ENCODE measurements at places on chromosomes 5 and 9.

- DNase-seq: no peak
Observed at GRCh38 chr5:126988021-126988569, 42.3 kb downstream of the MARCHF3 start.

DNA sequence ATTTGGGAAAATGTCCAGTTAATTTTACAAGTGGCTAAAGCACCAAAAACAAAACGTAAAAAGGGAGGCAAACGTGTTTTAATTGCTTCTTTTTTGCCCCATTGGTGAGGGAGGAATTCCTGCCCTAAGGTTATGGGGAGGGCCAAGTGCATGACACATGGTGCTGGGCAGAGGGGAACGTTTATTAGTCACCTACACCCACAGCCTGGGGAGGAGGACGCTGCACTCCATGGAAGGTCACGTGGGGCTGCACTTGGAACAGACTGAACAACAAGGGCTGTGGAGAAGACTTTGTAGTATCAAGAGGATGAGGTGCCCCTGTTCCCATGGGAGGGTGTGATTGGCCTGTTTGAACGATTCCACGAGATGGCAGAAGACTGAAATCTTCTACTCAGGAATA, 13.7 kb upstream of the ADAMTS16 start:
- DNase-seq: no peak

DNA sequence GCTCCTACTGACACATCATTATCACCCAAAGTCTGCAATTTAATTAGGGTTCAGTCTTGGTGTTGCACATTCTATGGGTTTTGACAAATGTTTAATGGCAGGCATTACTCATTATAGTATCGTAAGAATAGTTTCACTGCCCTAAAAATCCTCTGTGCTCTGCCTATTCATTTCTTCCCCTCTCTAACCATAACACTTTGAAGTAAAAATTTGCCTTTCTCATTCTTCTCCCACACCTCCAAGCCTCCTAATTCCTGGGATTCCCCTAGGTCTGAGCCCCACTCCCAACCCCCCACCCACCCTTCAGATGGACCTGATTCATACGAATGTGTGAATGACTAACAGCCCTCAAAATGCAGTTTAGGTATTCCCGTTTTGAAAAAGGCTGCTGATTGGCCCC, 18.4 kb downstream of the ENC1 start:
- DNase-seq: no peak

GRCh38 chr5:127830157-127830556, 127.0 kb downstream of the CCDC192 start:
- no peak for DNase-seq

DNA sequence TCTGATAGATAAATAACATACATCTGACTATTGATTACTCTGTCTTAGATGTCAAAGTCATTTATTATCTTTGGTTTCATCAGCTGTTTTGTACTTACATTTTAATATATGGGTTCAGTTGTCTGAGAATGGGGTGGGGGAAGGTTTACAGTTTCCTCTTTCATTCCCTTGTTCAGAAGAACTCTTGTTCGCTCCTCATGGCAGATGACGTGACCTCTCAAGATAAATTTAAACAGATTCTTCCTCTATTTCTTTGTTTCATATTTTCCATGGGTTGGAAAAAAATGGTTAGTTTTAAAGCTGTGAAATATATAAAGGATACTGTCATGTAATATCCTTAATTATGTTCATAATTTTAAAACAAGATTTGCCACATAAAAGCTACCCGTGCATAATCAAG, 61.4 kb downstream of the TSSK1B start:
- no peak for DNase-seq

Data from CD8-positive, alpha-beta T cell (primary cell).